Camera-type eye (tissue), 1 donor: ENCODE measurements at places on chromosomes 5 and 9. TPM values are rescaled to one million over a fixed set of nuclear protein-coding genes. Genes with fewer than 3 reads are reported as not detected.

GPRIN1 gene
- 24.8 TPM for total RNA-seq

SLC4A9 gene
- not detected for total RNA-seq

CCDC192 gene
- total RNA-seq = not detected

PCDHAC1 gene
- 7.6 TPM for total RNA-seq

SLC34A1 gene
- not detected for total RNA-seq

SPINK13 gene
- total RNA-seq = not detected

IL5 gene
- total RNA-seq = not detected

BTNL9 gene
- total RNA-seq = 4.7 TPM

NTNG2 gene
- total RNA-seq = 34.3 TPM

FOXE1 gene
- total RNA-seq = not detected

ECSCR gene
- total RNA-seq = 10.8 TPM

ADRB2 gene
- 3.8 TPM for total RNA-seq

PCDHGB2 gene
- 14.6 TPM for total RNA-seq

CFAP77 gene
- 0.66 TPM for total RNA-seq

LCNL1 gene
- 1.2 TPM for total RNA-seq

SMAD5 gene
- 91.3 TPM for total RNA-seq

CTSV gene
- total RNA-seq = 9.3 TPM

SSNA1 gene
- total RNA-seq = 51.1 TPM

SLC6A18 gene
- total RNA-seq = not detected

MAMDC2 gene
- total RNA-seq = 20.3 TPM

DNAJC25 gene
- total RNA-seq = 11.8 TPM

TSTD2 gene
- 38.9 TPM for total RNA-seq

CNTNAP3B gene
- total RNA-seq = 39.9 TPM

TMEM174 gene
- total RNA-seq = not detected

PCDH1 gene
- total RNA-seq = 23.0 TPM

CCDC69 gene
- 3.8 TPM for total RNA-seq

HAVCR1 gene
- total RNA-seq = not detected

MAP1B gene
- total RNA-seq = 748 TPM

SAP30L gene
- total RNA-seq = 30.6 TPM

MACIR gene
- total RNA-seq = 35.3 TPM

AGXT2 gene
- total RNA-seq = not detected
